ENCODE measurements at places on chromosomes 12 and 14. TPM values are rescaled to one million over a fixed set of nuclear protein-coding genes. Genes with fewer than 3 reads are reported as not detected.

DNA sequence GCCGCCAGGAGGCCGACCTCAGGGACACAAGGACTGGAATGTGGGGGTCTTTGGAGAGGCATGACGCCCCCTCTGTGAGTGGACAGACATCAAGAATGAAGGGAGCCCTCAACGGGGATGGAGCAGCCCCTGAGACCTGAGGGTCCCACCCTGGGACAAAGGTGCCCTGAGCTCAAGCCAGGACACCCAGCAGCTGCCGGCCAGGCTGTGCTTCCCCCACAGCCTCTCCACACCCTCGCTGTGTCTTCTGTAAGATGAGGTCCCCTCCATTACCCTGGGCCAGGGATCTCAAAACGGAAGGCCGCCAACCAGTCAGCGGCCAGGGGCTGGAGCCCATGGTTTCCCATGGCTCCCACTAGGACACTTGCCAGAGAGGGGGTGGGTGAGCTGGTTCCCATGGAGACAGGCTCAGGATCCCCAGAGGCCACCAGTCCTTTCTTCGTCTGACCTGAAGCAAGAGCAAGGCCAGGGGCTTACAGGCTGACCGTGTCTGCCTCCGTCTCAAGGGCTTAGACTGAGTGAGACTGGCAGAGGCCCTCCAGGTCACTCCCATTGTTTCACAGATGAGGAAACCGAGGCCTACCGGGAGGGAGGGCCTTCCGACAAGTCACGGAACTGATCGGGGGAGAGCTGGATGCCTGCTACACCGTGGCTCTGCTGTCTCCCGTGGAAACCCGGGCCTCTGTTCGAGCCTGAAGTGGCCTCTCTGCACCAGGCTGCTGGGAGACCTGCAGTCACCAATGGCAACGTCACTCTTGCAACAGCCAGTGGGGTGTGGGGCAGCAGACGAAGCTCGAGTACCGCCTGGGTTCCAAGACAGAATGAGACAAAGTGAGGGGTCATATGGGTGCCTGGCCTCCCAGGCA lies 91.7 kb upstream of the DIO3 start:
- DNase-seq = no peak

DNA sequence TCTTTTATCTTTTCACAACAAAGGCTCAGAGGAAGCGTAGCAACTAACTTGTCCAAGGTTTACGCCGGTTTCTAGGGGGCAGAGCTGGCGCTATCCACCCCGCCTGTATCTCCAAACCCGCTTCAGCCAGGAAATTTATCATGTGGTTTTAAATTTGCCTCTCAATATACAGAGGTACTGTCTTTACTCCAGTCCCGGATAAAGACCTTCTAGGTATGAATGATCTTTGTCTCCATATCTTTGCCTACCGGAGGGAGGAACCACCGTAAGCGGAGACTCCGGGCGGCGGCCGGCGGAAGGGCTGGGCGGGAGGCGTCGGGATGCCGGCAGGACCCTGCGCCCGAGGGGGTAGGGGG lies 693 bp upstream of the RIMKLB start:
- peak; percentile 64 for DNase-seq

- DNase-seq = no peak
Observed at GRCh38 chr12:51077930-51078329, 5.5 kb downstream of the CSRNP2 start.

DNA sequence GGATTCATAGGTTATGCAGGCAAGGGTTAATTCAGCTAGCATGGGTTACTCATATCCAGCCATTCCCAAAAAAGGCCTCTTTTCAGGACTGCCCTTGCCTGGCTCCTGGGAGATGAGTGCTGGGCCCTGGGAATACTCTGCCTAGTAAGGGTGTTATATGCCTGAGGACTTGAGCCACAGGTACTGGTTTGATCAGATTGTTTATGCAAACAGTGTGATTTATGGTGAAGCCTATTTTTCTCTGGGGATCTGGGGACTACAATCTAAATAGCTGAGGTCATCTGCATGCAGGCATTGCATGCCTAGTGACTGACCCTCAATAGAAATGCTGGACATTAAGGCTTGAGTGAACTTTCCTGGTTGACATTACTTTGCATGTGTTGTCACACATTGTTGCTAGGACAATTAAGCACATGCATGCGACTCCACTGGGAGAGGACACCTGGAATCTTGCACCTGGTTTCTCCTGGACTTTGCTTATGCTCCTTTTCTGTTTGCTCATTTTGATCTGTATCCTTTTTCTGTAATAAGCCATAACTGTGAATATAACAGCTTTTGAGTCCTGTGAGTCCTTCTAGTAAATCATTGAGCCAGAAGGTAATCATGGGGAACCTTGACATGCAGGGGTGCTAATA lies 73.0 kb downstream of the RAD51B start:
- DNase-seq = no peak

- no peak for DNase-seq
Observed at GRCh38 chr12:103737881-103738280, 103.2 kb downstream of the NT5DC3 start.

DNA sequence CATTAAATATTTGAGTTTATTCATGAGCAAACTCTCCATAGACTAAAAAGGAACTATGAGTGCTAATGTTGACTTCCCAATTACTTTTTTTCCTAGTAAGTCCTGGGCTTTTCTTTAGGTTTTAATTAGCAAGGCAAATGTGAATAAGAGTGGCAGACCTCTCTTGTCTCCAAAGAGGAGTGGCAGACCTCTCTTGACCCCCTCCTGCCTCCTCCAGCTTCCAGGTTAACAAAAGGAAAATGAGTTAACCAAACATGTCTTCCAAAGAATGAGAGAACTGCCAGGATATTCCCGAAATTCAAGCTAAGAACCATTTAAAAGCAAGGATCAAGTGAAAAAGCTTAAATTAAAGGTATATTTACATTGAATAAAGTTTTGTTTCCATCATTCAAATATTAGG lies 253.2 kb downstream of the MDGA2 start:
- DNase-seq = no peak

- DNase-seq = no peak
Observed at GRCh38 chr12:100528471-100529127, 44.9 kb upstream of the GAS2L3 start.

DNA sequence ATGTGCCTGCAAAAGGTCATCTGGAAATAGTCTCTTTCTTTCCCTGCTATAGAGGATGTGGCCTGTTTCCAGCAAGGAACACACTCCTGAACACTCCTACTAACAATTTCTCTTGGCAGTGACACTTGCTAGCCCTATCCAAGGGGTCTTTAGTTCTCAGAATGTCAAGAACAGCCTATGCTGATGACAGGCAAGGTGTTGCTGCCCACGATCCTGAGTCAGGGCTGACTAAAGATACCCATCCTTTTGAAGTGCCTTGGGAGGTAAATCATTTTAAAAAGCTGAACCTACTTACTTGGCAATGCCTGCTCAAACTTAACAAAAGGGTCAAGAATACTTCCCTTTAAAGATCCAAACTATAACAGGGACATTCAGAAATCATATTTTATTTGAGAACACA lies 1146.4 kb downstream of the VRK1 start:
- no peak for DNase-seq

- no peak for DNase-seq
Observed at GRCh38 chr12:127687181-127687580, 579.8 kb upstream of the TMEM132C start.

DNA sequence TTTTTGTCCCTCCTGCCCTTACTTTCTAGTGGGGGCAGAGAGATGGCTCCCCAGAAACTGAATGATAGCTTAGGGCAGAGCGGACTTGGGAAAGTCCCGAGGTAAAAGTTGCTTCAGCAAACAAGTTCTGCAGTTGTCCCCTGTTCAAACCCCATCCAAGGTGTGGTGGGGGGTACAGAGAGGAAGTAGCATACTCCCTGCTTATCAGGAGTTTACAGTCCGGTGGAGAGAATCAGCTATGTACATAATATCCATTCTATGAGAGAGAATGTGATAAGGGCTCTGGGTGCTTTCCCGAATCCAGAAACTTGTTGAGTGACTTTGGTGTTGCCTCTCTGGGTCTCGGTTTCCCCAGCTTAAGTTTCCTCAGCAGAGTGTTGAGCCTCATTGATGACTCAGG lies 40.4 kb upstream of the VRK1 start:
- no peak for DNase-seq

DNA sequence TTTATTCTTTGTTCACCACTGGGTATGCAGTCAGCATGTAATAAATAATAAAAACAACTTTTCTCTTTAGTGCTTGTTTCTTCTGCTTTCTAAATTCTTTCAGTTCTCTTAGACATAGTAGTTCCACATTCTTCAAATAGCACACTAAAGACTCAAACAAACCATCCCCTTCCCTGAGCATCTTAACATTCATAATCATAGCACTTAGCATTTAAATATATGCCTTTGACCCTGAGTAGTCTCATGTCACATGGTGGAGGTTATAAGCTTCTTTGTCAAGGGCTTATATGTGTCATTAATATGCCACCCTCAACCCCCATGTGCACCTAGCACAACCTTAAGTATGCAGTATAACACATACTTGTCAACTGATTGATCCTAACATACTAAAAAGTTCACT lies 212.7 kb downstream of the PHLDA1 start:
- DNase-seq = no peak

- no peak for DNase-seq
Observed at GRCh38 chr14:52692248-52692962, 3.0 kb downstream of the ERO1A start.

GRCh38 chr14:64349741-64350490 lies 38.2 kb upstream of the MTHFD1 start:
- DNase-seq = no peak

DNA sequence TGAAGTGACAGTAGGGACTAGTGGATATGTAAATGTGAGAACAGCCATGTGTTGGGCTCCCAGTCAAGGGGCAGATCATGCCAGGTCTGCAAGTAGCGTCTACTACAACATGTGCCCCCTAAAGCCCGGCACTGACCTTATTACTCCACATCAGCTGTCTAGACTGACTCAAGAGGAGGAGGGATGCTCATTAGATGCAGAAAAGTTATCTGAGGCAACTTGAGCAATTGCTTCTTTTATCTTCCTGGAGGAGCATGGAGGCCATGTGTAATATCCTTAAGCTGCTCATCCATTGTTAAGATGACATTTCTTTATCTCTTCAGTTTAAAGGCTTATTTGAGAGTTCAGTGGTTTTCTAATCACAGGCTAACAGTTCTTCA lies 404.7 kb upstream of the FLRT2 start:
- DNase-seq = no peak

DNA sequence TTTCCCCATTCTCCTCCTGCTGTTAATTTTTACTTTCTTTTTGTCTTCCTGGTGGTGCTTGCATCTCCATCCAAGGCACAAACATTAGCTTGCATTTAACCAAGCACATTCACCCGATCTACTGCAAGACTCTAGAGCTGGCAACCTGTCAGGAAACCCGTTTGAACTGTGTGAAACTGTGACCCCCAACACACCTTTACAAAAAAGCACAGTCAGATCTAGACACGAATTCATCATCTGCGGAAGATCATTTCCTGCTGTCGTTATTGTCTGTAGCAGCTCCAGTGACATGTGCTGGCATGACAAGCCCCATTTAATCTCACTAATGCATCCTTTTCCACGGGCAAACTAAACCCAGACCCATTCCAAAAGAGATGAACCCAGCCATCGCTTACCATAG lies 340.5 kb downstream of the VRK1 start:
- DNase-seq = no peak

- no peak for DNase-seq
Observed at GRCh38 chr12:18224745-18225144, 36.6 kb upstream of the PIK3C2G start.

GRCh38 chr14:39050389-39050788 lies 52.6 kb downstream of the SEC23A start:
- no peak for DNase-seq

GRCh38 chr12:94941440-94941862 lies 62.0 kb downstream of the NDUFA12 start:
- DNase-seq = peak; percentile 38

DNA sequence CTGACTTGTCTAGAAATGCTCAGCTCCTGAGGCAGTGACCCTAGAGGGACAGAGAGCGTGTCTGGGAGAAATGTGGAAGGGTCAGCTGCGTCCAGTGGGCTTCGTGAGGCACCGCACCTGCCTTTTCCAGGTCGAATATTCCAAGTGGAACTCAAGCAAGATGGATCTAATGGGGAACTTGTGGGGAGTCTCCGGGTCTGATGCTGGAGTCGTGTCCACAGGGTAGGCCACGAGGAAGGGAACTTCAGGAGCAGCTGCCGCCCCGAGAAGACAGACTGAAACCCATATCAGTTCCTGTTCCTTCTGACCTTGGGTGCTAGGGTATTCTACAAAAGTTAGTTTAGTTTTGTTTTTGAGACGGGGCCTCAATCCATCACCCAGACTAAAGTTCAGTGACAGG lies 67.5 kb downstream of the TNFAIP2 start:
- no peak for DNase-seq

Gene RTL1
- 0.07 TPM for polyA plus RNA-seq

Gene OVCH1
- polyA plus RNA-seq = not detected

Gene PLEKHD1
- polyA plus RNA-seq = 0.25 TPM

Gene NTS
- polyA plus RNA-seq = 9.6 TPM

Gene ZFHX2
- polyA plus RNA-seq = 5.3 TPM

Gene HECTD4
- polyA plus RNA-seq = 52.1 TPM
